ENCODE measurements at places on chromosomes 3 and 15.

GRCh38 chr3:115325539-115325938 lies 178.5 kb upstream of the ZBTB20 start:
- no peak for DNase-seq

GRCh38 chr3:12598890-12599289 lies 42.0 kb downstream of the MKRN2 start:
- no peak for DNase-seq

- DNase-seq = no peak
These were observed 304.3 kb downstream of the ZIC1 start for GRCh38 chr3:147713234-147714133.

DNA sequence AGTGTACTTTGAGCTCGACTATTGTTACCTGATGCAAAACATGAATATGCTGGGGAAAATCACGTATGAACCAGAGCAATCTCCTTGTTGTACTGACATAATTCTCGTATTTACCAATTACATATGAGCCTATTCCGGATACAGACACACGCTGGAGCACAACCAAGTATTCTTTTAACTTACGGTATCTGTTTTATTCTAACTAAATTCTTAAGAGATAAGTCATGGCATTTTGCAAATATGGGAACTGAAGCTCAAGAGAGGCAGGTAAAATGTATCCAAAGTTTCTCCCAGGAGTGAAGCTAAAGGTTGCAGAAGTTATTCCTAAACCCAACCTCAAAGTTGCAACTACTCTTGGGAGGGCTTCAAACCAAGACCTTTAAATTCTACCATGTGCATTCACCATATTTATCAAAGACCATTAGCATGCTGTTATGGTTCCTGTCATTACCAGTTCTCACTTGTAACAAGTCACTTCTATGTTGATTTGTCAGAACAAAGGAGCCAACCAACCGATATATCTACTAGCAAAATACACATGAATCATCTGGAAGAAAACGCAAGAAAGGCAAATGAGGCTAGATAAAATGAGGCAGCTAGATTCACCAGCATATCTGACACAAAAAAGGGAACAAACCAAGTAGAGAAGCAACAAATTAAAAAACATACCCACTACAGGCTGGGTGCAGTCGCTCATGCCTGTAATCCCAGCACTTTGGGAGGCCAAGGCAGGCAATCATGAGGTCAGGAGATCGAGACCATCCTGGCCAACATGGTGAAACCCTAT lies 17.8 kb downstream of the TBL1XR1 start:
- DNase-seq = no peak

DNA sequence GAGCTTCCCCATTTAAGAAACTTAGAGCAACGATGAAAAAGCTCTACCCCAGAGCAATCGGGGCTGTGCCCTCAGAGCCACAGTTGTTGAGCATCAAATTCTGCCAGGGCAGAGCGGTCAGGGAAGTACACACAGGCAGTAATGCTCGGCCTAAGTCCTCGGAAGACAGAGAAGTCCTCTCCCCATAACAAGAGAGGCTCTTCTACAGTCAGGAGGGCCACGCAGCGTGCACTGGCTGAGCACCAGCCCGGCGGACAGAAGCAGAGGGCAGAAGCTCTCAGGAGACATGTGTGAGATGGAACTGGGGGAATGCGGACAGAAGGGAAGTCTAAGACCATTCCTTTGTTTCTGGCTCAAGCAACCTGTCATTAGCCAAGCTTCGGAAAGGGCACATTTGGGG lies 95.9 kb downstream of the XXYLT1 start:
- DNase-seq = no peak

- DNase-seq = no peak
These were observed 38.2 kb upstream of the MYZAP start for GRCh38 chr15:57553526-57553925.

- no peak for DNase-seq
These were observed 743.5 kb upstream of the ARPP21 start for GRCh38 chr3:34895841-34896240.

DNA sequence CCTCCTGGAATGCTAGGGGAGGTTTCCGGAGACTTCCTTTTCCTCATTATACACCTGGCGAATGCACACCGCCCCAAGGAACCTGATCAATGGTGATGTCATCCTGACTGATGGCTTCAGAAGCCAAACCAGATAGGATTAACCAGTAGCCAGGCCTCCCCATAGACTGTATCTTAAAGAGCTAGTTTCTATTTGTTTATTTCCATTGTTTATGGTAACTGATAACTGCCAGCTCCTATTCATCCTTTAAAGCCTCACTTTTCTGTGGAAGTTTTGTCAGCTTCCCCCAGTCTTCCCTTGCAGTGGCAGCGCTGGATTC lies at the start of gene MKRN2OS:
Gene MKRN2OS (minus strand): TSS at position 27 of the 319 bp plus-strand sequence. CDS start 35 bp downstream, outside the sequence.
- DNase-seq = no peak

DNA sequence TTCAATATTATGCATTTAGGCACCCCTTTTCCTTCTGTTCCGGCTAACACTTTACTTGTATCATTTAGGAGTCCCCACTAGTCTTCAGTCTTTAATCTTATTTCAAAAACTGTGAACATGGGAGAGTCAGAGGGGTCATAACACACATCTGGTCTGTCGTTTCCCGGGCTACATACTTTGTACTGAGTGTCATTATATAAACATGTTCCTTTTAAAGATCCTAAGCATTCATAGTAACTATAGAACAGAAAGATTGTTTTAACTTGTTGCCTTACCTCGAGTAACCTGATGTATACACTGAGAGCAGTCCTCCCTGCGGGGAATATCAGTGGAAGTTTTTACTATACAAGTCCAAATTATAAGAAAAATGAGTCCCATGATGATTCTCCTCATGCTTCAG lies 78.2 kb upstream of the VEPH1 start:
- DNase-seq = no peak

GRCh38 chr15:40115670-40116093 lies 7.0 kb upstream of the BMF start:
- DNase-seq = no peak

Data from vagina (tissue), 2 donors.